EH (cell line): ENCODE measurements at places on chromosomes 6 and 20.
A peak's percentile ranks its signal among the peaks of the same experiment; 100 is the strongest.

DNA sequence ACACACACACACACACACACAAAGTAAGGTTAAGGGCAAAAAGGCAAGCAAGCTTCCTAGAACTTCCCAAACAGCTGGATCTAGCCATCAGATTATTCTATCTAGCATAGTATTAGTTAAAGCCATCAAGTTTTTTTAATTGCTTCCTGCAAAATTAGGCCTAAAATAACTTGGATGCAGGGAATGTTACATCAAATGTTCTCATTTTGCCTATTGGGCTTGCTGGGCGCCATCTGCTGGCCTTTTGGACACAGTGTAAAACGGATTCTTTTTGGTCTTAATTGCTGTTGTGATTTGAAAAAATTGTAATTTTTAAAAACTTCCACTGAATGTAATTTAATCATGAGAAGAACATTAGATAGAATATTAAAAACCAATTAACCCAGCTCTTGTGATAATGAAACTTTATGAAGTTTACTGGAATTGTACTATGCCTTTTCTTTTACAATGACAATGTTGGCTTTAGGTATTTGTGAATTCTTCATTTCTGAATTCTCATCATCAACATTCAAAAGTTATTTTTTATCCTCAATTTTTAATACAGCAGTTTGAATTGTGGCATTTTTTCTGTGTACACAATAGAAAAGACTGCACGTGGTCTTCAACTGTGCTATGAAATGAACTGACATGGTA, 6.8 kb downstream of the MKKS start:
- DNase-seq = peak; percentile 71

DNA sequence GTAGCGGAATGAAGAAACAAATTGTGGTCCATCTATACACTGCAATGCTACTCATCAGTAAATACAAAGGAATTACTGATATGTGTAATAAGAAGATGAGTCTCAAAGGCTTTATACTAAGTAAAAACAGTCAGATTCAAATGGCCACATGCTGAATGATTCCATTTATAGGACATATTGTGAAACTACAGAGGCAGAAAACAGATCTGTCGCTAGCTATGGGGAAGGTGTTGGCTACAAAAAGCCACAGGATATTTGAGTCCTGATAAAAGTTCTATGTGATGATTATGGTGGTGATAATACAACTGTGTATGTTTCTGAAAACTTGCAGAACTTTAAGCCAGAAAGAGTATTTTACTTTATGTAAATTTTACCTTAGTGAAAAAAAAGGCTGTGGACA, 313.2 kb downstream of the HDGFL1 start:
- peak; percentile 6 for DNase-seq

DNA sequence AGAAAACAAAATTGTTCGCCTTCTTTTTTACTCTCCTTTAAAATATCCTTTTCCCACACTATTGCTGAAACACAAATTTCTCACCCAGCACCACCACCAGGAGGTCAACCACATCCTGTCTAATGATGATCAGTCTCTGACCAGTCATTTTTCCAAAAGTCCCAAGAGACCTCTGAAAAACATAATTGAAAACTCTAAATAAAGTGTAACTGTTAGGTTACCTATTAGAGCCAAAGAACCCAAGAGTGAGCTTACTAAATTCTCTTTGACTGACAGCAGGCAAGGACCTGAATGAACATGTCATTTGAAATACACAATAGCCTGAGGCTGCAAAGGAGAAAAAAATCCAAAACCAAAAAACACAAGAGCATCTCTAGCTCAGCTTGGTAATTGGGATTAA, 735.4 kb downstream of the CBLN4 start:
- no peak for DNase-seq

DNA sequence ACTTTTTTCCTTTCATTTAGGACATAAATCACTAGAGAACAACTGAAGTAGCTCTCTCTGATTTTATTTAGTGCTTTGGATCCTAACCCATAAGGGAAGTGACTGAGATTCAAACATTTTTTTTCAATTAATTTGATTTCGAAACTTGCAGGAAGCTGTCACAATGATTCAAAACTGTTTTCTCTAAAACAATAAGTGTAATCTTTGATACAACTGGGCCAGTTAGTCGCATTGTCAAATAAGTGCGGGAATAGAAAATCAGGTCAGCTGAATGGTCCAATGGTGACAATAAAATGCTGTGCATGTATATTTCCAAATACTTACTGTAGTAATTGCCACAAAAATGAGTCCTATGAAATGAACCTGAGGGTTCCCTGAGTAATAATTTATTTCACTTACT, 930.8 kb downstream of the TFAP2A start:
- DNase-seq = peak; percentile 57

- DNase-seq = peak; percentile 9
Measured at GRCh38 chr6:166862287-166862977, 93.9 kb downstream of the RNASET2 start.

DNA sequence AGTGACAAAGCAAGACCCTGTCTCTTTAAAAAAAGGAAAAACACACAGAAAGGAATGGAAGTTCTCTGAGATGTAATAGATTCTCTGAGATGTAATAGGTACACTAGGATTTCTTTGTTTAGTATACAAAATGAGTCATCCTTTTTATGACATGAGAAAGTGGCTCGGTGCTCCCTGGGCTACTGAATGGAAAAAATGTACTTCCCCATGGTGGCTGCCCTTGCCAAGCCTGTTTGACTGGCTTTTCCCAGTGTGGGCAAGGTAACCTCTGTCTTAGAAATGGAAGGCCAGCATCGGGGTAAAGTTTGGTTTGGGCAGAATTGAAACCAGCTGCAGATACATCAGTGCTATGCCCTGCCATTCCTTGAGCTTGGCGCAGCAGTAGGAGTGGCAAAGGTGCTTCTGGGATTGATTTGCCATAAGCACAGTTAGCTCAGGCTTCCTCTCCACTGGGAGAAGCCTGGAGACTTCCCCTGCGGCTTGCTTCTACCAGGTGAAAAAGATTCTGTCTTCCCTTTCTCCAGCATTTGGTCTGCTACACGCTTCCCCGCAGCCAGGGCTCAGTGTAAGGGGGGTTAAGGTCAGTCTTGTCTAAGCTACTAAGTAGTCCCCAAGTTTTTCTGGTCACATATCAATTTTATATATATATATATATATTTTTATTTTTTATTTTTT, 24.5 kb downstream of the ARFGEF2 start:
- peak; percentile 60 for DNase-seq
